ENCODE measurements at places on chromosomes 3 and 15.
A peak's percentile ranks its signal among the peaks of the same experiment; 100 is the strongest.

- DNase-seq = no peak
Measured at GRCh38 chr3:54862526-54862925, 65.3 kb downstream of the LRTM1 start.

DNA sequence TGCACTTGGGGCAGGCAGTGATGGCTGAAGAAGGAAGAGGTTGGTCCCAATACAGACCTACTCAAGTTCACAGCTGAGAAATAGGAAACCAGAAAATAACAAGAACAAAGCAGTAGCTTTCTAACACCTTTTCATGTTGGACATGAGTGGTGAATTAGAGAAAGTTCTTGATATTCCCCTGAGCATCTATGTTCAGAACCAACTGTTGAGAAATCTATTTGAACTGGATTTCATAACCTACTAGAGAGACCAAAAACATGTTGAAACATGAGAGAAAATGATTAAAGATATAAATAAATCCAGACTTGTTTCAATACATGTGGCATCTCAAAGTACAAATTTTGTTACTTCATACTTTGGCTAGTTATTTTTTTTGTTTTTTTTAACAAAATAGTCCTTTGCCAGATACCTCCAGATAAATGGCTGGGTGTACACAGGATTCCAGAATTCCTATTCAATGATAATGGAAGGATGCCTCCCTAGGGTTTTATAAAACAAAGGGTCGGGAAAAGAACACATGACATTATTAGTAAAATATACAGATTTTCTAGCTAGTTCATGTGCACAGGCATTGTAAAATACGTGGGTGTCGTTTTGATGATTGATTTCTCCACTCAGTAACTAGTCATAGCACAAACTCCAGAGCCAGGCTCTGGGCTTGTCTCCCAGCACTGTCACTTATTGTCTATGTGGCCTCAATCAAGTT, 34.4 kb upstream of the TNFSF10 start:
- DNase-seq = no peak

- DNase-seq = peak; percentile 44
Measured at GRCh38 chr15:92881211-92881754, 18.8 kb upstream of the CHD2 start.

DNA sequence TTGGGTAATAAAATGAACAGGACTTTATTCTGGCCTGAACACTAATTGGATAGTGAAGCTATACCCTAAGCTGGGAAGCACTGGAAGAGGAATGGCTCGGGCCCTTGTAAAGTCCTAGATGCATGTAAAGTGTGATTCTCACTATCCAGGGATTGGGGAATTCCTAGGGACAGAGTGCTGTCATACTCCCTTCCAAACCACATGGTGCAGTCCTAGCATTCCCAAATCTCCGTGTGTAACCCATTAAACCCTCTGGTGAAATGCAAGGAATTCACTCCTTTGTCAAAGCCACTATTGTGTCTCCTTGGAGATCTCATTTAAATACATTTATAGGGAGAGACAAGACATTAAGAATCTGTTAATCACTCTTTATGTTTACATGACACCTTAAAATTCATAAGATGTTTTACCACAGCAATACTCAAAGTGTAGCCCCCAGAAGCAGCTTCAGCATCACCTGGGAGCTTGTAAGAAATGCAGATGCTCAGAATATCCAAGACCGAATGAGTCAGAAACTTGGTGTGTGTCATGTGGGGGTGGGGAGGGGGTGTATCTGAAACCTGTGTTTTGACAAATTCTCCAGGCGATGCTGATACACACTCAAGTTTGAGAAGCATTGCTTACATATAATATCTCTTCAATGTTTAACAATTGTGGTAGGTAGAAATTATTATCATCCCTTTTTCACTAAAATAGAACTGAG, 121.8 kb upstream of the NPHP3 start:
- DNase-seq = no peak

DNA sequence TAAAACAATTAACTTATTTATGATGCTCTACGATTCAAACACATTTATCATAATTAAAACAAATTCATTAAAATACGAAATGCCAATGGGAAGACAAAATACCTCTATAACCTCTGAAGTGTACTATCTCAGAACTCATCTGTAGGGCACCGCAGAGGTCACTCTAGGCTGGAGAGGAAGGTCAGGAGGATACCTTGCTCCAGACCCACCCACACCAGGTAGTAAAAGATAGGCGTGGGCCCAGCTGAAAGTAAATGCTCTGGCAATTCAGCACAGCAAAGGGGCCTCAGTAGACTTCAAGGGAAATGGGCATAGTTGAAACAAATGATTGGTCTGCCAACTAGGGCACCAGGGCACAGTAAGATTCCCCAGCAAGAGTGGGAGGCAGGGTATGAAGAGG, 26.0 kb upstream of the SPPL2A start:
- no peak for DNase-seq

GRCh38 chr3:128523591-128523990, 30.6 kb upstream of the GATA2 start:
- DNase-seq = peak; percentile 20

All from CD4-positive, alpha-beta T cell treated with Interleukin-4 for 1 hour (primary cell).